ENCODE measurements at places on chromosomes 2 and 18. TPM values are rescaled to one million over a fixed set of nuclear protein-coding genes. Genes with fewer than 3 reads are reported as not detected.

DNA sequence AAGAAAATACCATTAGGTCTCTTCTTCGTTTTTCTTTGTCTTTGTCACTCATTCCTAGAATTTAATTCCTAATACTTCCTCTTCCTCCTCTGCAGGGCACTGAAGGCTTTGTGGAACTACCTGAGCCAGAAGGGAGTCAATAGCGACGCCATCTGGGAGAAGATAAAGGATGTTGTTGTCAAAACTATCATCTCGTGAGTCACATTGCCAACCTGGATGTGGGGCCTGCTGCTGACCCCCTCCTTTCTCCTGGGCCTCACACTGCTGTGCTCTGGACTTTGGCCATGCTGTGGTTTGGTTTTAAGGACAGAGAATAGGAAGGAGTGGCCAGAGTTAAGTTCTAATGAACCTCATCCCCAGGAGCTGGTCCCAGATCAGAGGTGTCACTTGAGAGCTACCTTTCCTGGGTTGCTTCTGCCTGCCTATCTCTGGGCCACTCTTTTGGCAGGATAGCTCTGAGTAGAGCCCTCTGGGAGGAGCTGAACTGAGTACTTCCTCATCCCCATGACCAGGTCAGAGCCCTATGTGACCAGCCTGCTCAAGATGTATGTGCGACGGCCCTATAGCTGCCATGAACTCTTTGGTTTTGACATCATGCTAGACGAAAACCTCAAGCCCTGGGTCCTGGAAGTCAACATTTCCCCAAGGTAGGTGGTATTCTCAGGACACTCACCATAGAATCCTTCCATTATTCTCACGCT is 33.1 kb upstream of the CYP27A1 start:
- DNase-seq = no peak

DNA sequence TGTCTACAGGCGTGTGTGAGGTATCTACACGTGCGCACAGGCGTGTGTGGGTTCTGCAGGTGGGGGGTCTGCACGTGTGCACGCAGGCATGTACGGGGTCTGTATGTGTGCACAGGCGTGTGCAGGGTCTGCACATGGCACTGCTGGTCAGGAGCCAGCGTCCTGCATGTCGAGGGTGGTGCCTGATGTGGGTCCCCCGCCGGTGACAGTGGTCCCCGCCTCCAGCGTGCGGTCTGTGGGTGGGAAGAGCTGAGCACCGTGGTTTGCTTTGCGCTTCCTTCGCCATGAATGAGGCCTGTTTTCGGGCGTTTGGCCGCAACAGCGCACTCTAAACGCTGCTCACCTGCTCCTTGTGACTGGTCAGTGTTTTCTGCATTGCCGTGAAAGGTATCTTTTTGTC is 57.2 kb downstream of the CTDP1 start:
- no peak for DNase-seq

GRCh38 chr18:39969803-39970494 is 1985.1 kb upstream of the PIK3C3 start:
- DNase-seq = no peak

DNA sequence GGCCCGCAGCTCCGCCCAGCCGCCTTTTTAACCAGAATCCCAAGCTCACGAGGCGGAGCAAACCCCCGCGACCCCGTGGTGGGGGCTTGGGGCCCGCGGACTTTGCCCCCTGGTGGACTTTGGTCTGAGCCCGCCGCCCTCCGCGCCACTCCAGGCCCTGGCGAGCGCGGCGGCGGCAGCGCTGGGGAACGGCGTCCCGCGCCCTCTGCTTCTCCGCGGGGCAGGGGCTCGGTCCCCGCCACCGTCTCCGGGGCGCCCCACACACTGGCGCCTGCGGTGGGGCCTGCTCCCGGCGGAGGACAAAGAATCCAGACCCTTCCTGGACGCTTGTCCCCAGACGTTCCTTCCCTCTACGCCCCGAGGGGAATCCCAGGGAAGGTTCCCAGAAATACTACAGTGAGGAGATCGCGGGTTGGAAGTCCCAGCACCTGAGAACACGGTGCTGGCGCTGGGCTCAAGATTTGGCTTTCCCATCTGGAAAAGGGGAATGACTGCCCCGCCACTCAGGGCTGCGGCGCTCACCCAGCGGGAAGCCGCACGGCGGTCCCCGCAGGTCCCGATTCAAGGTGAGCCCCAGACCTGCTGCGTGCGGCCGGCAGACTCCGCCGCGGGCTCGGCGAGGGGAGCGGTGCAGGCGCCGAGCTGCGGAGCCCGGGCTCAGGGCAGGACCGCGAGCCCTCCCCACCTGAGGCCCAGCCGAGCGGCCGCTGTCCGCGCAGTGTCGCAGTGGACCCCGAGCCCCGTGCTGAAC is at the start of gene HAAO:
HAAO (minus strand) TSS at position 1 of the 751 bp plus-strand sequence. CDS start 47 bp downstream, outside the sequence.
- DNase-seq = peak; percentile 65

DPYSL5 gene
- total RNA-seq = not detected

GRCh38 chr2:68241732-68242131 is 10.6 kb downstream of the PPP3R1 start:
- DNase-seq = no peak

DNA sequence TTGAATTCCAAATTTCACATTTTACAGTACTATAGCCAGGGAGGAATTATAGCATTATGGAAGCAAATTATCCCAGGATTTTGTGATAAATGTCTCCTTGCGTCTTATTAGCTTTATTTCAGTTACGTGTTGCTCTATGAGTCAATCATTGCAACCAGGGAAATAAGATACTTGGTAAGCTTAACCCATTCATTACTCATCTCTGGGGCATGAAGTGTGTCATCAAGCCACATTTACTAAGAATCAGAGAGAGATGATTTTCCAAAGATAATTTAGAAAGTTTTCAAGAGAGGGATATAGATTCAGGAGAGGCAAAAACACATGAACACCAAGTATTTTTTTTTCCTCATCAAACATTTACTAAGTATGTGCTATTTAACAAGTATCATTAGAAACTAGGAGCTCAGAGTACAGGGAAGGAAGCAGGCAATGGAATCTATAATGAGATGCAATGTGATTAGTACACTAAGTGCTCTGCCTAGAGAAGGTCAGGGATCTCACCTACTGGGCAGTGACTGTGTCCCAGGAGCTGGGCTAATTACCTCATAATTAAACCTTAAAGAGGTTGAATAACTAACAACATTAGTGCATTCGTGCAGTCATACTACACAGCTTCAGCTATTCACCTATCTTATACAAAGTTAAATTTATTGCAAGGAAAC is 217.8 kb upstream of the NXPH2 start:
- no peak for DNase-seq

IL1F10 gene
- total RNA-seq = not detected

Measured in heart left ventricle (tissue), 16 donors.